CD4-positive, alpha-beta memory T cell (primary cell): ENCODE measurements at places on chromosomes 11 and 22. TPM values are rescaled to one million over a fixed set of nuclear protein-coding genes. Genes with fewer than 3 reads are reported as not detected.

DNA sequence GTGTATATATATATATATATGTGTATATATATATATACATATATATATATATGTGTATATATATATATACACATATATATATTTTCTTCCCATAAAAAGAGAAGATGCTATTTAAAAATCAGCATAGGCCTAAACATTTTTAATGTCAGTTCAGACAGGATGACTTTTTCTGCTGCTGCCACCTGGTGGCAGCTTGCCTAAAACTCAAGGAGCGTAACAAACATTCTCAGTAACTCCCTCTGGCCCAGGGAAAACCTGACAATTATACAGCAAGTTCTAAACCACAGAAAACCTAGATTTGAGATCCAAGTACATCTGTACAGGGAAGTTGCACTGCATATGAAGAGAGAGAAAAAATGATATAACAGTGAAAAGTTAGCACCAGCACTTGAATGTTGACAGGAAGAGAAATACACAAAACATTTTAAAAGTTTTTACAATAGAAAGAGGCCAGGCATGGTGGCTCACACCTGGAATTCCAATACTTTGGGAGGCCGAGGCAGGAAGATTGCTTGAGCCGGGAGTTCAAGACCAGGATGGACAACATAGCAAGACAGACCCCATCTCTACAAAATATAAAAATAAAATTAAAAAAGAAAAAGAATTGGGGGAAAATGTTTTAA, 16.6 kb downstream of the OR8A1 start:
- DNase-seq, result no peak
- H3K4me3 ChIP-seq, result no peak overlapping the region
- no peaks in the 10 kb centered on the region for H3K36me3 ChIP-seq
- H3K4me1 ChIP-seq, result no peaks in the 10 kb centered on the region
- H3K27ac ChIP-seq, result no peak overlapping the region

- H3K36me3 ChIP-seq, result no peaks in the 10 kb centered on the region
- H3K4me3 ChIP-seq, result no peak overlapping the region
- no peaks in the 10 kb centered on the region for H3K27me3 ChIP-seq
- DNase-seq, result no peak
Measured at GRCh38 chr11:86676533-86677154, 4.2 kb upstream of the ME3 start.

SULT4A1 gene
- total RNA-seq, result not detected

NNMT gene
- not detected for total RNA-seq

DNA sequence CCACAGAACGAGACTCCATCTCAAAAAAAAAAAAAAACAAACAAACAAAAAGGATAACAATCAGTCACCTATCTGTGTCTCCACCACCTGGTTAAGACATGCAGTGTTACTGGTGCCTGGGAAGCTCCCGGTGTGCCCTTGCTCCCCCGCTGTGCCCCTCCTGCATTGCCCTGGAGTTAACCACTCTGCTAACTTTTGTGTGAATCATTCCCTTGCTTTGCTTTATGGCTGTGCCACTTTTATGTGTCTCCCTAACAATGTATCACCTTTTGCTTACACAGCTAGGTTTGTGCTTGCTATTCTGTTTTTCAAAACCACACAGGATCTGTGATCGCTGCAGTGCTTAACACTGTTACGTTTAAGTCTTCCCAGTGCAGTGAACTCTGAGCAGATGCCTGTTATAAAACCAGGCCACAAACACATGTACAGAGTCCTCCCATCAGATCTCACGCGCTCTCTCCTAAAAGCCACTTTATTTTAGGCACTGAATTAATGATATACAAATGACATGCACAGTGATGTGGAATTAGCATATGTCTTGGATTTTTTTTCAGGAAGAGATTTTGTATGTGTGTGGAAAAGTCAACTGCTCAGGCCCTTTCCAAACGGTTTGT, 69.9 kb downstream of the BUD13 start:
- H3K36me3 ChIP-seq, result no peaks in the 10 kb centered on the region
- no peaks in the 10 kb centered on the region for H3K27me3 ChIP-seq
- H3K4me3 ChIP-seq, result no peak overlapping the region
- H3K27ac ChIP-seq, result no peak overlapping the region

NAGA gene
- 13.9 TPM for total RNA-seq

GRCh38 chr22:39177456-39177775, 24.9 kb upstream of the CBX7 start:
- peaks cover 48% of the 10 kb centered on the region for H3K4me1 ChIP-seq
- H3K27ac ChIP-seq, result no peak overlapping the region
- H3K27me3 ChIP-seq, result no peaks in the 10 kb centered on the region
- no peak for DNase-seq
- no peak overlapping the region for H3K4me3 ChIP-seq
- no peaks in the 10 kb centered on the region for H3K36me3 ChIP-seq

DNA sequence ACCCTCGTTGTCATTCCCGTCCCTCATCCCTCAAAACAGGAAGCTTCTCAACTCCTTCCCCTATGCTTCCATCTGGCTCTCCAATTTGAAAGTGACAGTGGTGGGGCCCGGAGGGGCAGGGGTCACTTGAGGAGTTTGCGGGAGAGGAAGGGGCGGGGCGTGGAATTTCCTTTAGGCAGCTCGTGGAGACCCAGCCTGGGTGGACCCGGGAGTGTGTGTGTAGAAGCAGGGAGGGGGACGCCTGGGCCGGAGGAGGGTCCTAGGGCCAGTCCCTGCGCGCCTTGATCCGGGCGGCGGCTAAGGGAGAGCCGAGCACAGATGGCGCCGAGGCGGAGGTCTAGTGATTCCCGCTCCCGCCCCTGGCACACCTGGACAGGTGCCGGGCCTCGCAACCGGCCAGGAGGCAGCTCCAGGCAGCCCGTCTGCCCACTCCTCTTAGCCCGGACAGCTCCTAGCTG, 7.8 kb upstream of the PAX6 start:
- H3K36me3 ChIP-seq, result no peaks in the 10 kb centered on the region
- H3K4me3 ChIP-seq, result no peak overlapping the region
- DNase-seq, result no peak

GRCh38 chr11:110907629-110908028, 195.4 kb upstream of the ARHGAP20 start:
- H3K36me3 ChIP-seq, result no peaks in the 10 kb centered on the region
- H3K4me1 ChIP-seq, result peaks cover 21% of the 10 kb centered on the region
- no peak overlapping the region for H3K27ac ChIP-seq
- no peaks in the 10 kb centered on the region for H3K27me3 ChIP-seq
- DNase-seq, result peak; percentile 26
- H3K4me3 ChIP-seq, result no peak overlapping the region

GRCh38 chr11:26841818-26842473, 120.1 kb upstream of the SLC5A12 start:
- DNase-seq, result no peak
- no peaks in the 10 kb centered on the region for H3K4me1 ChIP-seq
- H3K4me3 ChIP-seq, result no peak overlapping the region
- H3K27me3 ChIP-seq, result no peaks in the 10 kb centered on the region
- no peaks in the 10 kb centered on the region for H3K36me3 ChIP-seq
